ENCODE measurements at places on chromosomes 11 and 22.
A peak's percentile ranks its signal among the peaks of the same experiment; 100 is the strongest.

DNA sequence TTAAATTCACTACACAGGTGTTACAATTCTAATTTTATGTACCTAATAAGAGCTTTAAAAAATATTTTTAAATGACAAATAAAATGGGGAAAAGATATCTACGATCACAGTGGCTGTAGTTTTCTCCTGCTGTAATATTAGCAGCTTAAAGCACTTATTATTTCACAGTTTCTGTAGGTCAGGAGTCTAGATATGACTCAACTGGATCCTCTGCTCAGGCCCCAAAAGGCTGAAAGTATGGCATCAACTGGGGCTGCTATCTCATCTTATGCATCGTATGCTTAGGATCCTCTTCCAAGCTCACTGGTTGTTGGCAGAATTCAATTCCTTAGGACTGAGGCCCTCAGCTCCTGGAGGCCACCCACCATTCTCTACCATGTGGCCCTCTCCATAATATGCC lies 12.8 kb downstream of the FBXO3 start:
- DNase-seq, result no peak

- no peak for DNase-seq
Measured at GRCh38 chr11:111745719-111746504, 20.3 kb downstream of the PPP2R1B start.

GRCh38 chr11:130402570-130402969 lies 25.8 kb downstream of the ADAMTS8 start:
- no peak for DNase-seq

GRCh38 chr22:19932367-19933206 lies 9.0 kb upstream of the COMT start:
- no peak for DNase-seq

GRCh38 chr22:25654676-25655075 lies 87.3 kb upstream of the MYO18B start:
- DNase-seq, result no peak

- DNase-seq, result no peak
Measured at GRCh38 chr11:103737037-103737622, 299.3 kb upstream of the DDI1 start.

- peak; percentile 45 for DNase-seq
Measured at GRCh38 chr11:64268893-64269539, 15.4 kb downstream of the BAD start.

DNA sequence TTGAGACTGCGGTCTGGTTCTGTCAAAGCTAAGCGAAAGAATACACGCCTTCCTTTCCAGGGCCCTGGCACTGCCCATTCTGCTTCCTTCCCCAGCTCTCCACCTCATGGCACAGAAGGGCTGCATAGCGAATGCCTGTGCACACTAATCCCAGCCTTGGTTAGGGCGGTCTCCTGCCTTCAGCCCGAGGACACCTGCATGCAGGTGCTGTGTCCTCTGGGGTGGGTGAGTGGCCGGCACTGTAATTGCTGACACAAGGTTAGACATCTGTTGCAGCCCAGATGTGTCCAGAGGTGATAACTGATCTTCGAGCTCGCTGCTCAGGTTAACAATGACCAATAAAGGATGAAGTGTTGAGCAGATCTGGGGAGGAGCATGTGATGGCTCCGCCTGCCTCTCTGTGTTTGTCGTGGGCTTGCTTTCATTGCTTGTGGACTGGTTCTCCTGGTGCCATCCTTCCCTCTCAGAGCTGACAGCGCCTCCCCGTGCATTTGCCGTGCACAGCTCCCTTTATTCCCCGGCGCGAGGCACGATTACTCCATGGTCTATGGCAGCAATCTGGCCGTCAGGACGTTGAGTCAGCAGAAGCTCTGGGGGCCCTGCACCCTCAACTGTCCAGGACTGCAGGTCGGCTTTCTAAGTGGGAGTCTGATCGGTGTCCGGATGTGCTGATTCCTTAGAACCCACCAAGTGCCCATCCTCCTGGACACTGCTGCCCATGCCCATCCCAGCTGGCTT lies 1088.2 kb downstream of the BRD1 start:
- no peak for DNase-seq

DNA sequence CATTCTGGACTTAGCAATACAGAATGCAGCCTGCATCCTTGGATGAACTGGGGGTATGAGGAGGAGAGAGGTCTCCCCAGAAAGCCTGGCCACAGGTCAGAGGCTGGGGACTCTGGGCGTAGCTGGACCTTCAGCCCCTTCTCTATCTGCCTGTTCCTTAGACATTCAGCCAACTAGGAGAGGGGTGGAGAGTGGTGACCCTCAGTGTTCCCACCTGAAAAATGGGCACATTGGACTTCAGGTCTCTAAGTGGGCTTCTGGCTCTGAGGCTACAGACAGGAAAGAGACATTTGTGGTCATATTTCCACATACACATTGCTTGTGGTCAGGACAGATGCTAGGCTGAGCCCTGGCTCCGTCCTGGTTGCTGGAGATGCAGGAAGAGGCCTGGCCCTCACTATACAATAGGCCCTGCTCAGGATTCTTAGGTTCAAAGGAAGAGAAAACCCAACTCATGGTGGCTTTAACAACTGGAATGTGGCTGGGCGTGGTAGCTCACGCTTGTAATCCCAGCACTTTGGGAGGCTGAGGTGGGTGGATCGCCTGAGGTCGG lies 30.1 kb upstream of the CBX7 start:
- DNase-seq, result no peak

DNA sequence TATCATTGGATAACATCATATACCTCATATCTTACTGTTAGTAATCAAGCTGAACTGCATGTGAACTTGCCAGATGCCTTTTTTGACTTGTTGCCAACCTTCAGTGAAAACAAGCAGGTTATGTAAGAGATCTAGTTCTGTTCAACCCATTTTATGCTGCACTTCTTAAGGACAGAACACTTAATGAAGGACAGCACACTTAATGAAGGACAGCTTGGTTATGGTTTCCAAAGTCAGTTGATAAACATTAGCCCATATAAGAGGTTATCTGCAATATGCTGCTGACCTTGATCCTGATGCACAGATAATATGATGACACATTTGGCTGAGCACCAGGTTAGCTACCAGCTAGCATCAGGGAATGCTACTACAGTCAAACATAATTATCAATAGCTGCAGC lies 358.7 kb upstream of the PDGFD start:
- DNase-seq, result no peak

DNA sequence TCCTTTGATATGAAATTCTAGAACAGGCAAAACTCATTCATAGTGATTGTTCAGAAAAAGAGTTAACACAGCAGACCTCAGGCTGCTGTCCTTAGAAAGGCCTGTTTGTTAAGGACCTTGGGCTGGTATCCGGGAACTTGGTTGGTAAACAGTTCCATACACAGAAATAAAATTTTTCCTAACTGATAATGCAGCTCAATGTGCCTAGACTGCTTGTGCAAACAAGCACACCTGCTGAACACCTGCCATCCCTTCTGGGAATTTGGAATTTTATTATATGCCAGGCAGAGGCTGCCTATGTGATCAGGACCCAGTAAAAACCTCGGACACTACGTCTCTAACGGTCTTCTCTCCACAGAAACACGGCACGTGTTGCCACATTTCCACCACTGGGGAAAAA lies 11.5 kb downstream of the THAP12 start:
- DNase-seq, result no peak

DNA sequence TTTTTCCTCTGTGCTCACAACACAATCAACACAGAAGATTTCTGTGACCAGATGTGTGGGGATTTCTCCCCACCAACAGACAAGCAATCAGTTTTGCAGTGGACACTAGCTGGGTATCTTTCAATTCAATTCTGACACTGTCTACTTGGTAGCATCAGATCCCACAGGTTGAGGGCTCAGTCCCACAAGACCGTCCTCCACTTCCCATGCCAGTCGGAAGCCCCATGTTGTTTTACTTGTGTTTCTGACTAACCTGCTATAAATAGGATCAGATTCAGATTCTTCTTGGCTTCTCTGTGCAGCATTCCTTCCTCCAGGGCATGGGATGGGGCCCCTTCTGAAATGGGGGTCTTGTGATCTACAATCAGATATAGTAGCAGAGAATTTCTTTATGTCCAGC lies 19.6 kb downstream of the ACER3 start:
- DNase-seq, result no peak

DNA sequence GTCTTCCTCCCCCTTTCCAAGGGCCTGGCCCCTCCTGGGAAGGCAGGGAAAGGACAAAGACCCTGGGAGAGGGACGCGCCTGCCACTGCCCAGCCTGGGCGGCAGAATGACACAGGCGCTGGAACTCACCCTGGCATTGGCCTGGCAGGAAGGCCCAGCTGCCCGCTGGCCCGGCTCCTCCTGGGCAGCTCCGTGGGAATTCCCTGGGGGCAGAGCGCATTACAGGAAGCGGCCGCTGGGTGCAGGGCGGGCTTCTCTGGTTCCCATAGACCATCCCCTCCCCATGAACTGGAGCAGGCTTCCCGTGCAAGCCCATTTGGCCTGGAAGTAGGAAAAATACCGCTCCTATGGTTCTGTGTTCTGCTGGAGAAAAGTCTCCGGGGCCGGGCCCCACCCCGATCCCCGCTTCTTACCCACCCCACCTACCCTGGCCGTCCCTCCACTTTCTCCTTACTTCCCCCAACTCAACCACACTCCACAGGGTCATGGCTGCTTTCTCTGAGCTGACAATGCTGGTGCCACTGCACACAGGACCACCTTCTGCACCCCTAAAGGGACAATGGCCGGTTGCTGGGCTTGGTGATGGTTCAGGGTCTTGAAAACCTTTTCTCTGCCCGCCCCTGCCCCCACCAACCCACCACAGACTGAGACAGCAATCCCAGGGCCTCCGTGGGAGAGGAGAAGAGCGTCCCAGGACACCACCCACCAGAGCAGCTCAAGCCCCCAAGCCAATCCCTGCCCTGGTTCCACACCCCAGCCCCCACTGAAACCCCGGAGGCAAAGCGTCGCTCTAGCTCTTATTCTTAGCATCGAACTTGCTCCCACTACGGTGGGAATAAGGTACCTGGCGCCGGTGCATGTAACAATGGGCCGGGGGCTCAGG lies 58.9 kb downstream of the LINC01488 start:
- DNase-seq, result no peak

- DNase-seq, result no peak
Measured at GRCh38 chr11:128421577-128422330, 165.6 kb downstream of the ETS1 start.

DNA sequence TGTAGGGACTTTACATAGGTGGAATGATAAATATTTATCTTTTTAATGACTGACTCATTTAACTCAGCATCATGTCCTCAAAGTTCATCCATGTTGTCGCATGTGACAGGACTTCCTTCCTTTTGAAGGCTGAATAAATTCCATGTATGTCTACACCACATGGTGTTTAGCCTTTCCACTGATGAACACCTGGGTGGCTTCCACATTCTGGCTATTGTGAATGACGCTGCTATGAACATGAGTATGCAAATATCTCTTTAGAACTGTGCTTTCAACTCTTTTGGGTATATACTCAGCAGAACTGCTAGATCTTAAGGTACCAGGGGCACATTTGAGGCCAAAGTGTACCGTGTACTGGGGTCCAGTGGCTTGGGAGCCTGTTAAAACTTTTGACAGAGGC lies 24.1 kb downstream of the LARGE1 start:
- DNase-seq, result no peak

DNA sequence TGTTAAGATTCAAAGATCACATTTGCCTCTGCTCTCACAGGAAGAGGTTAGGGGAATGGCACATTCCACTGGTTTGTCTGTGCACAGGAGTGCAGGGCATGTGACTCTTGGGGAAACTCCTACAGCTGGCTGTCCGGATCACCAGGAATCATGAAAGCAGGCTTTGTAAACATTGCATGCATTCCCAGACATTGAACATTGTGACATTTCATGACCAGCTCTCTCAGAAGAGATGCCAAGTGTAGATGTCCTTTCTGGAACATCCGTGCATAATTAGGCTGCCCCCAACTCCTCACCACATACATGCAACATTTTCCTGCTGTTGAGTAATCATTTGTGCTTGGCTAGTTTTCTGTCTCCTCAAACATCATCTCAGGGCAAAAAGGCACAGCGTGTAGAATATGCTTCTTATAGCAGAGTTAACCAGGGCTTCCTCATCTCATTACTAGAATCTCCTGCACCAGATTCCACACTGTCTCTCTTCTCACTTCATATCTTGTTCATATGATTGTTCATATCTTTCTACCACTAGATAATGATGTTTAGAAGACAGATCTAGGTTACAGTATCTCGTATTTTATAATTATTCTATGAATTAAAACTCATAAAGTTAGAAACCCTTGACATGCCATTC lies 694.7 kb downstream of the NTM start:
- peak; percentile 73 for DNase-seq

- peak; percentile 55 for DNase-seq
Measured at GRCh38 chr11:13486926-13487660, 8.7 kb downstream of the PTH start.

- DNase-seq, result no peak
Measured at GRCh38 chr22:31818481-31819392, 64.9 kb downstream of the DEPDC5 start.

DNA sequence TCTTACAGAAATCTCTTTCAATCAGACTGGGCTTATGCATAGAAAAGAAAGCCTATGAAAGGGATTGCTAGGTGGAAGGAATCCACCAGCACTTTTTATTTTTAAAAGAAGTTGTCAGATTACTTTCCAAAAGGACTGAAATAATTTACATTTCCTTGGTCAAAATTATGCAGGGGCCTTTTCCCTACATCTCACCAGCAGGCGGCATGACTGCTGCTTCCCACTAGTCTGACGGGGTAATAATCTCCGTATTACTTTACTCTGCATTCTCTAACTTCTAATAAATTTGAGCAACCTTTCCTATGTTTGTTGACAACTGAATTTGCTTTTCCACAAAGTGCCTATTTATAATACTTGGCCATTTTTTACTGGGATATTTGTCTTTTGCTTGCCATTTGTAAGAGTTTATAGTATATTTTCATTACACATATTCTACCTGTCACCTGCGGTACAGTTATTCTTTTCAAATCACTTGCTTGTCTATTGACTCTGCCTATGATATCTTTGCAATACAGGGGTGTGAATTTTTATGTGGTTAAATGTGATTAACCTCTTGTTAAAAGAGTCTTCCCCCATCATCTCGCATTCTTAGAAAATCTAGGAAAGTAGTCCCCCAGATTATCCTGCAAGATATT lies 51.9 kb upstream of the USP47 start:
- DNase-seq, result peak; percentile 33

GRCh38 chr11:119438599-119438998 lies 15.6 kb upstream of the THY1 start:
- DNase-seq, result no peak

DNA sequence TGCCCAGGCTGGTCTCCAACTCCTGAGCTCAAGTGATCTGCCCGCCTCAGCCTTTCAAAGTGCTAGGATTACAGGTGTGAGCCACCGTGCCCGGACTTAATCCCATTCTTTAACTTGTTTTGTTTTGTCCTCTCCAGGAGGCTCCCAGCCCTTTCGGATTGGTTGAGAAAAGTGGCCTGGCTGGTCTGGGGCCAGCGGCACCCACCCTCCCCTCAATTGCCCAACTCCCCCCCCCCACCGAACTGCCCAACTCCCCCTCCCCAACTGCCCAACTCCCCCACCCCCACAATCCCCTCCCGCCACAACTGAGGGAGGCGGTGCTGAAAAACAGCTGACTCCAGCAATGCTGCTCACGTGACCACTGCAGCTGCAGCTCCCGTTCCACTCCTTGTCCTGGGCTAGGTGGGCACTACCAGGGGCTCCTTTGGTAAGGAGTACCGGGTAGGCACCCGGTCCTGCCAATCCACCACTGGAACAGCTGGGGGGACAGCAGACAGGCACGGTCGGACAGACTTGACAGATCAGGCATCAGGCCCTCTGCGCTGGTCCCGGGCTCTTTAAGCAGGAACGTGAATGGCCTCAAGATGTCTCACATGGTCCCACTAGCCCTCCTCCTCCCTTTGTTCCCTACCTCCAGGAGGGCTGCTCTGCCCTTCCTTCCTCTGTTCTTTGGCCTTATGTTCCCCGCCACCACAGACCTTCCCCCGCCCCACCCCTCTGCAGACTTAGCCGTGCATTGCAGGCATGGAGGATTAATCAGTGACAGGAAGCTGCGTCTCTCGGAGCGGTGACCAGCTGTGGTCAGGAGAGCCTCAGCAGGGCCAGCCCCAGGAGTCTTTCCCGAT lies at the start of gene TCN2:
TSS of gene TCN2 (plus strand) at position 720 of the 845 bp plus-strand sequence. CDS start 158 bp downstream, outside the sequence.
- DNase-seq, result peak; percentile 65

All from urothelium cell line (cell line).